BJ (cell line): ENCODE measurements at places on chromosomes 2 and 18.

DNA sequence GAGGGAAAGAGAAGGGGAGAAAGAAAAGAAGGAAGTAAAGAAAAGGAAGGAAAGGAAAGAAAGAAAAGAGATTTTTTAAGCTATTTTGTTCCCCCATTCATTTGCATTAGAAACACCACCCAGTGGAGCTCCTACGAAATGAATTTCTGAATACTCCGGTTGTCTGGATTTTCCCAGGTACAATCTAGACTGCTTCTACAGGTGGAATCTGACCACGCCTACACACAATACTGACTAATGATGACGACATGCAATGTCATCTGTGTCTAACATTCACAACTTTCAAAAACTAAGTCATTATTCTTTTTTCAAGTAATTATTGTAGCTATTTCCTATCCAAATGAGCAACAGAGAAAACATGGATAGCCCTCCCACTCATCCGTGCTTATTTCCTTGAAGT, 121.7 kb downstream of the ZNF516 start:
- DNase-seq, result no peak

DNA sequence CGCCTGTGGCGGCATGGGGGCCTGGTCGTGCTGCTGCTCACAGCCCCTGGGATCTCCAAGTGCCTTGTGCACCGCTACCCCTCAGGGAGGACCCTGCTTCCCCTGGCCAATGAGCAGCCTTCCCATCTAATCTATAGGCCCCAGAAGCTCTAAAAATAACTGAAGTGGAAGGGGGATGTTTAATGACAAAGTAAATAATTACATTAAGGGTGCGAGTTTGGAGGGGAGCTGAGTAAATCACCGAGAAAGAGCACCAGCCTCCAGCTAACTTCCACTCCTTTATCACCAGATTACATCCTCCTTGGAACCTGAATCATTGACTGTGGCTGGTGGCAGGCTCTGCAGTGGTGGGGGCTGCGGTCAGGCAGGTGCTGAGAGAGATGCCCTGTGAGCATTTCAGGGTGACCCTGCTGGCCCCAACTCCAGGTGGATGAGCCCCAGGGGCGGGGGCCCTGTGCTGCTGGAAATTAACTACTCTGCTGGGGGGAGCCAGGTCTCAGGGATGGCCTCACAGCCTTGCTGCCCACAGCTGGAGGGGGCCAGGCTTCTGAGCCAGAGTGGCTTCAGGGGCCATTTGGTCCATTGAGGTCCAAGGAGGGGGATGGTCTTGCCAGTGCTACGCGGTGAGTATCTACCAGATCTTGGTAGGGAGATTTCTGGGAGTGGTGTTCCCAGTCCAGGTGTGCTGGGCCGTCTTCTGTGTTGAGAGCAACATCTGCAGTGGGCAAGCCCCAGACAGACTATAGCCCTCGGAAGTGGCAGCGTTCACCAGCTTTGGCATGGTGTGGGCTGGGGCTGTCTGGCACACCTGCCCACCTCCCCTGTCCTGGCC, 74.2 kb downstream of the GLI2 start:
- no peak for DNase-seq

- no peak for DNase-seq
Observed at GRCh38 chr2:72143441-72144273, 4.0 kb downstream of the CYP26B1 start.

GRCh38 chr2:108385411-108386071, 7.8 kb downstream of the SULT1C4 start:
- DNase-seq, result no peak

- no peak for DNase-seq
Observed at GRCh38 chr2:124888431-124888830, 863.3 kb downstream of the CNTNAP5 start.

GRCh38 chr2:240238786-240239185, 98.3 kb upstream of the OTOS start:
- no peak for DNase-seq

- DNase-seq, result no peak
Observed at GRCh38 chr2:137511526-137511925, 452.7 kb upstream of the HNMT start.

DNA sequence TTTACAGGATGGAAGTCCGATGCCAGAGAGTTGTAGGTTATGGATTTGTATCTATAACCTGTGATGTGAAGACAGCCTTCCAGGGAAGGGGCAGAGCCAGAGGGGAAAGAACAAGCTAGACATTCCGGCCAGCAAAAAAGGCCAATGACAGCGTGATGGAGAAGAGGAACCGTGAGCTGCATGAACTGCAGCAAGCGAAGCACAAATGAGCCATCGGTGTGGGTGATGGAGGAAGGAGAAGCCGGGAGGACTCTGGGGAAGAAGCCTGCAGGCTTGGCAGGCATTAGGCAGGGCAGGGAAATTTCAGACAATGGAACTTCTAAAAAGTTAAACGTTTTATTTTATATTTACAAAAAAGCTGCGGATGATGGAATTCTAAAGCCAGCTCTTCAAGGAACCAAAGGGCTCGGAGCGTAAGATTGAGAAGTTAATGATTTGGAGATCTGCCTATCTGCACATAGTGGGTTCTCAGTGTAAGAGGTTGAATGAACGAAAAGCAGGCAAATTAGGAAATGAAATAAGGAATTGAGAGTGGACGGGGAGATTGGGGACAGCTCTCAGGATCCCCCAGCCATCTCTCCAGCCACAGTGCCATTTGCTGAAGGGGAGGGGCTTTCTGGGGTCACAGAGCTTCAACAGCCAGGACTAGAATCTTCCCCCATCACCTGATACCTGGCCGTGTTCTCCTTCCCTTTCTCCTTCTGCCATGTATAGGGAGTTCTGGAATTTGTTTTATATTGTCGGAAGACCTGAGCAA, 28.4 kb downstream of the NGEF start:
- no peak for DNase-seq

DNA sequence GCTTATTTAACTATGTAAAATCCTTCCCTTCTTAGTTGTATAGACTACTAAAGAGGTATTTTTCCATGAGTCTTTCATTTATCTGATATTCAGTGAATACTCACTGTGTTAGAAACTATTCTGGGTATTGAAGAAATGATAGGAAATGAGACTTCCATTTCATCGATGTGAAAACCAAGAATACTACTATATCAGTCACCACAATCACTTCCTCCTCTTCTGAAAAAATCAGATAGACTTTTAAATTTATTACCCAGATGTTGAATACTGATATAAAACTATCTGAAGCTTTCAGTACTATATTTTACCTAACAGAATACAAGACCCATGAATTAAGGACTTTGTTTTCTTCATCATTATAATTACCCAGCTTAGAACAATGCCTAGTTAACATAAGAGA, 1801.1 kb upstream of the CELF4 start:
- no peak for DNase-seq

- DNase-seq, result no peak
Observed at GRCh38 chr2:76808732-76809131, 713.4 kb downstream of the LRRTM4 start.

- DNase-seq, result peak; percentile 30
Observed at GRCh38 chr2:97935719-97936161, 60.0 kb downstream of the TMEM131 start.

DNA sequence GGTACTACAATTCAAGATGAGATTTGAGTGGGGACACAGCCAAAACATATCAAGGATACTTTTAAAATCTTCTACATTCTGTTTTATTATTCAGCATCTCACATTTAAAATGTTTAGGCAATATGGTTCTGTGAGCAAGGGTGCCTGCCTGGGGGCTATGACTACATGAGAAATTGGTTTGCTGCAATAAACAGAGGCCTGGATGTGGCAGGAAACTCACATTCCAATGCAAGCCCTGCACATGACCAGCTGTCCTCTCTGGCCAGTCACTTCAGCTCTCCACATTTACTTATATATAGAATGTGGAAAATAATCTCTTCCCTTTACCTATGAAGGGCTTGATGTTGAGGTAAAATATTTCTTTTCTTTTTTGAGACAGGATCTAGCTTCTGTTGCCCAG, 193.4 kb downstream of the LRRTM1 start:
- no peak for DNase-seq

DNA sequence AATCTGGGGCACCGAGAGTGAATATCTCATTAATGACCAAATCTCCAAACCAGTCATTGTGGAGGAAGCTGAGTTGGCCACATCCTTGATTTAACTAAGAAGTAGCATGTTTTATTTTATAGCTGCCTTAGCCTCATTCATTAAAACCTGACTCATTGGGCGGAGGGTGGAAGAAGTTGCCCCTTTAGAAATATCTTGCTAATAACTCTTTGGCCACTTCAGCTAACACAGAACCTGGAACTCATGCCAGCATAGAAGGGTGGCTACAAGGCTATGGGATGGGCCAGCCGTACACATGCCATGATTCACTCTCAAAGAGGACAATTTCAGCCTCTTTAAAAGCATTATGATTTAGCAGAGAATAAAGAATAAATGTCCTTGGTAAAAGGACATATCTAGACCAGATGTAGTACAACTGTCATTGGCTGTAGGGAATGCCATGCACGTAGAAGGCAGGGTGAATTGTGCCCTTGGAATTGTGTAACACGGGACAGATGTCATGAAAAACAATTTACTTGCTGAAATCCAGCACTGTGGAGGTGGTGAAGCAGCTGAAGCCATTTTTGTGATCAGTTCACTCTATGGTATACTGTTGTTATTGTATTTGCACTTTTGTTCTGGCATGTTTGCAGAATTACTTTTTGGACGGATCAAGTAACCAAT, 330.0 kb downstream of the PLCL1 start:
- DNase-seq, result no peak

- peak; percentile 78 for DNase-seq
Observed at GRCh38 chr2:149094217-149095015, 55.9 kb downstream of the LYPD6B start.

- no peak for DNase-seq
Observed at GRCh38 chr2:55519938-55520885, 694 bp downstream of the CFAP36 start.

DNA sequence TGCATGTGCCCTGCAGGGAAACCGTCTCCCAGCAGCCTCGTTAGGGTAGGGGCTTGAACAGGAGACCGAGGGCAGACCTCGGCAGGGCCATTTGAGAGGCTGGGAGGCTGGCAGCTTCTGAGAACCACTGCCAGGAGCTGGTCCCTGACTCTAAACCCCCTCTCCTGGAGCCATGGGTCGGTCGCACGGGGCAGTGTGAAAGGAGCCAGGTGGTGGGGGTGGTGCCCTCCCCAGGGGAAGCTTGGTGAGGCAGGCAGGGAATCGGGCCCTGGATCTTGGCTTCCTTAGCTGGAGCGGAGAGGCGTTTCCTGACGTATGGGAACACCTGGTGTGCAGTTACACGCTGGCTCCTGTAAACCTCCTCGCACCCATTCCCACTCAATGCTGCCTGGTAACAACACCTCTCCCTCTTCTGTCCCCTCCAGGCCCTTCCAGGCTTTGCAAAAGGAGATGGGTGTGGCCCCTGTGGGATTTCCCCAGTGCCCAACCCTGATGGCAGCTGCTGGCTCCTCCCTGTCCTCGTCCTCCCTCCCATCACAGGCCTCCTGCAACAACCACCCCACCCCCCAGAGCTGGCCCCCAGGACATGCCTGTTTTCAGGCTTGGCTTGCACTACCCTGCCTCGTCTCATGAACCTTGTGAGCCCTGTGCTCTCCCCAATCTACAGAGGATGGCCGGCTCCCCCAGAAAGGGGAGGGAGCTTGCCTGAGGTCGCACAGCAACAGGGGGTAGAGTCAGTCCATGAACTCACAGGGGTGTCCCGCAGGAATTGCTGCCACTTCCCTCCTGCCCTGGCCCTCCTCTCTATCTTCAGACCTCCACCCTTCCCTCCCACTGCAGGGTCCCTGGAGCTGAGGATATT, 24.4 kb downstream of the ADRA2B start:
- DNase-seq, result no peak

DNA sequence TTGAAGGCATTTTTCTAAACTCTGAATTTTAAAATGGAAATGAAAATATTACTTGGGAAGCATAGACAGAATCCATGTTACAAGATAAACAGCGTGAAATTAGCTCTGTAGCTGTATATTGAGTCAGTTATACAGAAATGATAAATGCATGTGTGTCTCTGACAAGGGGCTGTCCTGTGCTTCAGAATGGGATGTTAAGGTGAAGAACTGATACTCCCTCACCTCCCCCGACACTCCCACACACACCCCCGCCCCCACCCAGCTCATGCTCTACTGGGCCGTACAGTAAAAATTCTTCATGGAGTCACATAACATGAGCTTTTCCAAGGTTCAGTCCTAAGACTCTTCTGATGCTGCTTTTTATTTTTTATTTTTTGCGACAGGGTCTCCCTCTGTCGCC, 869 bp upstream of the THUMPD2 start:
- no peak for DNase-seq

DNA sequence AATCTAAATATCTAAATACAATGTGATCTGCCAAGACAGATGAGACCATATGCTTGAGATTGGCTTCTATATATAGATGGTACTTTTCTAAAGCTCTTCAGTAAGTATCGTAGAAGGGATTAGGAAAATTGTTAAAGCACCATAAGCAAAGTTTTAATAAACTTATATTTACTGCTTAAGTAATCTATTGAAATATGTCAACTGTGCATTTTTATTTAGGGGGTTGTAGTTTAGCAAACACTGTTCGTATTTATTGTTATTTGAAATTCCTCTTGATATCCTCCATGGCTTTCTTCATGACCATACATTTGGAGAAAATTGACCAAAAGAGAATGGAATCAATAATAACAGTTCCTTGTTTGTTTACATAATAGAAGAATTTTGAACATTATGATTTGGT, 102.7 kb downstream of the MIB1 start:
- no peak for DNase-seq

- no peak for DNase-seq
Observed at GRCh38 chr2:235283246-235283645, 210.6 kb upstream of the AGAP1 start.

DNA sequence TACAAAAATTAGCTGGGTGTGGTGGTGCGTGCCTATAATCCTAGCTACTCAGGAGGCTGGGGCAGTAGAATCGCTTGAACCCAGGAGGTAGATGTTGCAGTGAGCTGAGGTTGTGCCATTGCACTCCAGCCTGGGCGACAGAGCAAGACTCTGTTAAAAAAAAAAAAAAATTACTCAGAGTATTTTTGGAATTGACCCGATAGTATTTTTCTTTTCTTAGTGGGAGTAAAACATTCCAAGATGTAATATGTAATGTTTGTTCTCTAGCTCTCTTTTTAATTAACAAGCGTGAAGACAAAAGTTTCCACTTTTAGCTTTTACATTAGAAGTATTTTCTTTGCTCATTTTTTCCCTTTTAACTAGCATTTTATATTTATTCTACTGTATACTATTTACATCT, 12.0 kb upstream of the TMEM18 start:
- DNase-seq, result no peak

- DNase-seq, result no peak
Observed at GRCh38 chr2:20065885-20066602, 14.6 kb upstream of the LAPTM4A start.

DNA sequence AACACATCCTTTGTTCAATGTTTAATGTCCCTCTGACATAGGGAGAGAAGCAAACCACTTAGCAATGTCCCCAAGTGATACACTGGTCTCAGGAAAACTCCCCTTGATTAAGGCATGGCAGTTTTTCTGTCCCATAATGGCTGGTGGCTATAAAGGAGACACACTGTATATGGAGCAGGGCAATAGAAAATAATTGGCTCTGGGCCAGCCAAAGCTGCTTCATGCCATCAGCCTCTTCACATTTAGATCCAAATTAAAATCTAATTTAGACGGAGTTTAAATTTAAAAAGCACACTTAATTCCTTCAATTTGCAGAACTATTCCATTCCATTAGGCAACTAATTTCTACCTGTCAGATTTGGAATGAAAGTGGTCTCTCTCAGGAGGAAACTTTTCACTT, 638.1 kb downstream of the DSC3 start:
- no peak for DNase-seq

GRCh38 chr2:237511433-237511832, 24.4 kb downstream of the MLPH start:
- DNase-seq, result no peak

GRCh38 chr2:99827296-99827999, 314.9 kb downstream of the AFF3 start:
- no peak for DNase-seq

- no peak for DNase-seq
Observed at GRCh38 chr2:64990876-64991275, 1.7 kb downstream of the SLC1A4 start.
